Stimulated activated CD4-positive, alpha-beta T cell treated with anti-CD3 and anti-CD28 coated beads, TNF-alpha, amount 100 ng/mL, for 24 hours (primary cell): ENCODE measurements at places on chromosomes 6 and 20.

DNA sequence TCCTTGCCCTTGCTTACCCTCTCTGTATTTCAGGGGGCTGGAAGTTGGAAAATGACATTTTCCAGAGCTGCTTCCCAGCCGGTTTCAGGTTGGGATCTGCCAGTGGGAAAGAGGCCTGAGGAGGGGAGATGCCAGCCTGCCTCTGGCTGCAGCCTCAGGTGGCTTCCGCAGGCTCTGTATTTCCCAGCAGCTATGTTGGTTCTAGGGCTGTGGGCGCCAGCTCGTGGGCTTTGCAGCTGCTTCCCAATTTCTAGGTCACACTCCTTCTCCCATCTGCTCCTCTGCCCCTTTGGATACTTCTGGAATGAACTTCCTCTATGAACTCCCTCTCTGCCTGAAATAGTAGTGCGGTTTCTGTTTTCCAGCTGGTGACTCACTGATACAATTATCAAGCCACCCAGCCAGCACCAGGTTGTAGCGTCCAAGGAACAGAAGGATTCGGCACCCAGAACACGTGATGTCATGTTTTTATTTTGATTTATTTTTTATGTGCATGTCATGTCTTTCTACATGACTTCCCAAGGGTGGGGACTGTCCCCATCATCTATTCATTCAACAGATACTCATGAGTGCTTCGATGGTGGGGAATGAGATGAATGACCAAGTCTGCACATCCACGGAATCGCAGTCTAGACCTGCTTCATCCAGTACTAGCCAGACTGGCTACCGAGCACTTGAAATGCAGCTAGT lies 38.0 kb downstream of the TGM2 start:
- DNase-seq = no peak

DNA sequence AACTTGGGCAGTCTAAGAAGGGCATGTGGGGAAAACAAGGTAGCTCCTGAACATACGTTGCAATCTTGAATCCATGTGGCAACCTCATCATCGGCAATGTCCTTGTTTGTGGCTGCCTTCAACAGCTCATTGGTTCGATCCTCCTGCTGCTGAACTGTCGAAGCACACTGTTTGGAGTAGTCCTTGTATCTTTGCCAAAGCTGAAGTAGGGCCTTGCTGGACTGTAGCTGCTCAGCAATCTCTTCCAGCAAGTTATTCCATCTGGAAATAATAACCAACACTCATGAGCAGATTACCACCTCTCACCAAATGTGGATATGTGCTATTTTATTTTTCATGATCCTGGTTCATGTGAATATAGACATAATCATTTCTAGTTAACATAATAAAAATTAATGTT lies 413.3 kb downstream of the ESR1 start:
- DNase-seq = no peak

DNA sequence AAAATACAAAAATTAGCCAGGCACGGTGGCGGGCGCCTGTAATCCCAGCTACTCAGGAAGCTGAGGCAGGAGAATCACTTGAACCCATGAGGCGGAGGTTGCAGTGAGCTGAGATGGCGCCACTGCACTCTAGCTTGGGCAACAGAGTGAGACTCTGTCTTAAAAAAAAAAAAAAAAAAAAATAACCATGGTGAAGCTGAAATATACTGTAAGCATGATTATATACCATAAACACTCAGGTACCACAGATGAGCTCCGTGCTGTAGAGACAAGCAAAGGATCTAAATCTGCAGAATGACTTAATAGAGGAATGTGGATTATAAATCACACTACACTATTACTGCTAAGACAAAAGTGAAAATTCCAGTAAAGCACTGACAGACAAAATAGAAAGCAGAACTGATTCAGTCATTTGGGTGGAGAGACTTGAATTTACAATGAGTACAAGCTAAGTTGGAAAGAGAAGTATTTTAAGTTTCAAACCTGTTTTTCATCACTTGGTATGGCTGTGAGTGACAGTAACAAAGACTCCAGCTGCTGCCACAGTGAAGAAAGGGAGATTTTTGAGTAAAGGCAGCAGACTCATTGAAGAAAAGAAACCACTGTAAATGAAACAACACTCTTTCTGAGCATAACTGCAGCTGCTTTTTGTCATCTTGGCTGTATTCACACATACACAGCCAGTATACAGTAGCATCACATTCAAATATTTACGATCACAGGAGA lies 322.1 kb downstream of the RNGTT start:
- DNase-seq = no peak

DNA sequence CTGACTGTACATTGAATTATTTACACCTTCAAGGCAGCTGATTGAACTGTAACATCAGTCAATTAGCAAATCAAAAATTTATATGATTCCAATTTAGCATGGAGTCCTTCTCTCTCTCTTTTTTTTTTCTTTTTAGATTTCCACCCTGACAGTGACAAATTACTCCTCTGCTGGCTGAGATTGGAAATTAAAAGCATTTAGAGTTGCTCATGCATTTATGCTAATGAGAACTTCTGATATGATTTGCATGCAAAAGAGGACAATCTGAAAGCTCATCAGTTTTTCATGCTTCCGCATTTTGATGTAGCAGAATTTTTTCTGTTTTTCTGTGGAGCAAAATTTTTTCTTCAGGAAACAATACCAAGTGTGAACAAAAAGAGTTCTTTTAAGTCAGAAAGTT lies 130.5 kb upstream of the NOX3 start:
- no peak for DNase-seq

DNA sequence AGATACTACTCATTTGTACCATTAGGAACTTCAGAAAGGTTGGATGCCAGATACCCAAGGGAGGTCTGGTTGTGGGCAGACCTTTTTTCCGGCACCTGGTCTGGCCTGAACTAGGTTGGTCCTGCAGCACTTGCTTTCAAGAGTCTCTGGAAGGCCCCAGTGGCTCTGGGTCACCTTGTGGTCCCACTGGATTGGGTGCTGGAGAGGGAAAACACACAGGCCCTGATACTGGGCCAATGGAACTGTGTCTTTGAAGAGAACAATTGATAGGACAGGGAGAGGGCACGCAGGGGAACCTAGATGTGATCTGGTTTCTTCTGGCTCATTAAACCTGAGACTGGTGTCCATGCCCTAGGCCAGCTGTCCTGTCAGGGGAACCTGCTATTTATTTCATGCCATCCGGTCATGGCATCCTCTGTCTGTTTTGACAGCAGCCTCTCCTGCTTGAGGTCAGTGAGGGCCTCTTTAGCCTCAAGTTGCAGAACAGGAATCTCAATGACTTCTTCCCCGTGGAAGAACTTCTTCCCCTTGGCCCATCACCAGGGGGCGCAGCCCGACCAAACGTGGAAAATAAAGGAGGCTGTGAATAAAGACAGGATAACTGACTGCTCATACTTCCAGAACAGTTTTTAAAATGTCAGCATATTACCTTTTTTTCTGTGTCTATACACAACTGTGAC lies 25.0 kb downstream of the TAF8 start:
- peak; percentile 32 for DNase-seq

DNA sequence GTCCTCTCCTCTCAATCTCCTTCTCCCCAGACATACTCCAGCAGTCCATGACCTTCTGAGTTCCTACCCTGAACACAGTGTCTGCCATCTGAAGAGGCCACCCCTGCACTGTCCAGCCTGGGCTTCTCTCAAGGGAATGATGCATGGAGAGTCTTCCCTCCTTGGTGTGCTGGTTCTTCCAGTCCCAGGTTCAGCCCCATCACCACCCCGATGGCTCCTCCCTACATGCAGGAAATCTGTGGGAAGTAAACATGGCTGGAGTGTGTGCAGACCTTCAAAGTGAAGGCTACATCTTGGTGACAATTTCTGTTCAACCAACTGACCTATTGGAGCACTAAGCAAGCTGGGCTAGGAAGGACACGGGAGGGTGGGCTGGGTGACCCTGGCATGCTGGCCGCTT lies 121.0 kb upstream of the JAG1 start:
- DNase-seq = no peak

GRCh38 chr6:131631625-131632289 lies 3.7 kb upstream of the MED23 start:
- DNase-seq = no peak

GRCh38 chr6:38404900-38405556 lies 234.7 kb downstream of the BTBD9 start:
- no peak for DNase-seq

- DNase-seq = no peak
Observed at GRCh38 chr6:147514831-147515230, 6.3 kb downstream of the SAMD5 start.

DNA sequence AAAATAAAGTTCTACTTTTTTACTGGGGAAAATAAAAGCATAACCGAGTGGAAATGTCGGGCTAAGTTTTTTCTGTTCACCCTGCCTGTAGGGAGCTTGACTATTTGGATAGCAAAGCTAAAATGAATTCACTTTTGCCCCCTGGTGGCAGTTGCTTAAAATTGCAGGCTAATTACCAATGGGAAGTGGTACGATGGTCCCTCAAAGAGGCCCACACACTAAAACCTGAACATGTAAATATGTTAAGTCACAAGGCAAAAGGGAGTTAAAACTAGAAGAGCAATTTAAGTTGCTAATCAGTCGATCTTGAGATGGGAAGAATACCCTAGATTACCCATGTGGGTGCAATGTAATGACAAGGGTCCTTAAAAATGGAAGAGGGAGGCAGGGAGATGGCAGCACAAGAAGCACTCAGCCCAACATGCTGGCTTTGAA lies 916 bp upstream of the SUN5 start:
- DNase-seq = peak; percentile 3

DNA sequence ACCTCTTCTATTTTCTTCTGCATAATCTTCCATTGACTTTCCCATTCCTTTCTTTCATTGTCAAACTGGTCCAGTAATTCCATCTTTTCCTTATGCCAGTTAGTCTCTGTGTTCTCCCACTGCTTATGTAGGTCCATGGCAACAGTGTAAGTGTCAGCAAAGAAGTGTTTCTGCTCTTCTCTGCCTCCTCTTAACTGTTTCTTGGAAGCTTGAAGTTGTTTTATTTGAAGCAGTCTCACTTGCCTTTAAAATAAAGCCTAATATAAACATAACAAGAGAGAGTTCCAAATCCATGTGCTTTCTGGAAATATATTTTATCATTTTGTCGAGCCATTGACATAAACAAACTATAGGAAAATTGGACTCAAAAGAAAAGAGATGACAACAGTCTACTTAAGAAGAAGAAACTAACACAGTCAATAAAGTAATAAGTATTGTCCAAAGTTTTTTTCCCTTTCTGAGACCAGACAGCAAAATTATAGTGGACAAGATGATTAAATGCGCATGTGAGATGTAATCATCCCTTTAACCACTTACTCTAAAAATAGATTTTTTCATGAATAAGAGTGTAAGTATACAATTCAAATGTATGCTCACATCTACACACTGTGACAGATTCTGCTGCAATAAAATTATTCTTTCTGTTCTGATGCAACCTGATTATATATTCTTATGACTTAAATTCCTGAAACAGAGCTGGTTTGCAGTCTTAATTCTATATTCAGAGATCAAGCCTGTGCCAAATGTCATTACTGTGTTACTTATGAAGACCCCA lies 5.2 kb downstream of the KIAA0408 start:
- DNase-seq = no peak

GRCh38 chr6:114989279-114989964 lies 646.6 kb upstream of the HS3ST5 start:
- no peak for DNase-seq

- DNase-seq = no peak
Observed at GRCh38 chr6:137871291-137871690, 4.2 kb downstream of the TNFAIP3 start.

GRCh38 chr6:79635232-79635543 lies 4.1 kb downstream of the SH3BGRL2 start:
- DNase-seq = no peak

DNA sequence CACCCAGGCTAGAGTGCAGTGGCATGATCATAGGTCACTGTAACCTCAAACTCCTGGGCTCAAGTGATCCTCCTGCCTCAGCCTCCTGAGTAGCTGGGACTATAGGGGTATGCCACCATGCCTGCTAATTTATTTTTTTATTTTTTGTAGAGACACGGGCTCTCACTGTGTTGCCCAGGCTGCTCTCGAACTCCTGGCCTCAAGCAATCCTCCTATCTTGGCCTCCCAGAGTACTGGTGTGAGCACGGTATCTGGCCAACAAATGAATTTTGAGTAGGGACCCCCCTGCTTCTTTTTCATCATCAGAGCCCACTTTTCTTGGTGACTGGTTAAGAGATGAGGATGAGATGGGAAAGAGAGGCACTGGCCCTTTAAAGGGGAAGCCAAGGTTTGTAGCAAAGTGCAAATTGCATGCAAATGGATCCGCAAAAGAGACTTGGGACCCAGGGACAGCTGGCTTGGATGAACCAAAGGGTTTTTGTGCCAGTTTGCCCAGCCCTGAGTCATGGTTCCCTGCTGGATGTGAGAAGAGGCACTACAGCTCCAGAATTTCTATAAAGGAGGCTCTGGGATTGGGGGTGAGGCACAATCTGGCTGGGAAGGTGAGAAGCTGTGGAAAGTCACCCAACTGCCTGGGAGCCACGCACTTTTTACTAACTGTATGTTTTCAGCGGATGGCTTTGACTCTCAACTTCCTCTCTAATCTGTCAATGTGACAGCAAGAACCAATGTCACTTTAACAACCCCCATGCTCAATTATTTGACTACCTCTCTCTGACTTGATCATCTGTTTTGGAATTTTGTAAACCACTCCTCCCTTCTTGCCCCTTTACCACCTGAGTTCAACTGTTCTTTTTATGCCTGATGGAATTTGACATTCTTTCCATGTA lies 58.7 kb upstream of the RNF24 start:
- no peak for DNase-seq

DNA sequence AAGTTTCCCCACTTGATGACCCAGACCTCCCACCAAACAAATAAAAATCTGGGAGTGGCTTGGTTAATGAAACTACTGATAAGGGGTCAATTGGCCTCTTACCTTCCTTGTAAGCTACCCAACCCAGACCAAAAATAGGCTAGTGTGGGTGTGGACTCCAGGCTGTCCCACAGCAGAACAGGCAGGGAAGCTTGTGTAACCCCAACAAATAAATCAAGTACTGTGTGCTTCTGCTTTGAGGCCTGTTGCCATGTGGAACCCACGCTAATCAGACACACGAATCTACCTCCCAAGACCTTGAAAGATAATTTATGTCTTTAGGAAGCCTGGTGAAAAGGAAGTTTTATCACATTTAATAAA lies 33.7 kb upstream of the PAQR8 start:
- DNase-seq = no peak

GRCh38 chr6:45376310-45377042 lies 1.3 kb downstream of the SUPT3H start:
- DNase-seq = no peak

- no peak for DNase-seq
Observed at GRCh38 chr6:22026164-22026678, 270.6 kb downstream of the PRL start.

GRCh38 chr6:63793465-63794137 lies 158.0 kb downstream of the PHF3 start:
- DNase-seq = no peak

- DNase-seq = no peak
Observed at GRCh38 chr20:35174458-35175216, 2.8 kb downstream of the PROCR start.

DNA sequence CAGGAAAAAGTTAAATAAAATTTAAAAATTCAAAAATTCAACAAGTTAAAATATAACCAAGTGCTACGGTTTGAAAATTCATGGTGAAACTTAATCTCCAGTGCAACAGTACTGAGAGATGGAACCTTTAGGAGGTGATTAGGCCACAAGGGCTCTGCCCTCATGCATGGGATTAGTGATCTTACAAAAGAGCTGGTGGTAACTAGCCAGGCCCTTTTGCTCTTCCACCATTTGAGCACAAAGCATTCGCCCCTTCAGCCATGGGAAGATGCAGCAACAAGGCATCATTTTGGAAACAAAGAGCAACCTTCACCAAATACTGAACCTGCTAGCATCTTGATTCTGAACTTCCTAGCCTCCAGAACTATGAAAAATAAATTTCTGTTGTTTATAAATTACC lies 80.9 kb downstream of the RNGTT start:
- DNase-seq = no peak
